Stimulated activated CD8-positive, alpha-beta memory T cell treated with anti-CD3 and anti-CD28 coated beads, Interleukin-7, amount 100 ng/mL, for 1 hour (primary cell): ENCODE measurements at places on chromosomes 1 and 21.

DNA sequence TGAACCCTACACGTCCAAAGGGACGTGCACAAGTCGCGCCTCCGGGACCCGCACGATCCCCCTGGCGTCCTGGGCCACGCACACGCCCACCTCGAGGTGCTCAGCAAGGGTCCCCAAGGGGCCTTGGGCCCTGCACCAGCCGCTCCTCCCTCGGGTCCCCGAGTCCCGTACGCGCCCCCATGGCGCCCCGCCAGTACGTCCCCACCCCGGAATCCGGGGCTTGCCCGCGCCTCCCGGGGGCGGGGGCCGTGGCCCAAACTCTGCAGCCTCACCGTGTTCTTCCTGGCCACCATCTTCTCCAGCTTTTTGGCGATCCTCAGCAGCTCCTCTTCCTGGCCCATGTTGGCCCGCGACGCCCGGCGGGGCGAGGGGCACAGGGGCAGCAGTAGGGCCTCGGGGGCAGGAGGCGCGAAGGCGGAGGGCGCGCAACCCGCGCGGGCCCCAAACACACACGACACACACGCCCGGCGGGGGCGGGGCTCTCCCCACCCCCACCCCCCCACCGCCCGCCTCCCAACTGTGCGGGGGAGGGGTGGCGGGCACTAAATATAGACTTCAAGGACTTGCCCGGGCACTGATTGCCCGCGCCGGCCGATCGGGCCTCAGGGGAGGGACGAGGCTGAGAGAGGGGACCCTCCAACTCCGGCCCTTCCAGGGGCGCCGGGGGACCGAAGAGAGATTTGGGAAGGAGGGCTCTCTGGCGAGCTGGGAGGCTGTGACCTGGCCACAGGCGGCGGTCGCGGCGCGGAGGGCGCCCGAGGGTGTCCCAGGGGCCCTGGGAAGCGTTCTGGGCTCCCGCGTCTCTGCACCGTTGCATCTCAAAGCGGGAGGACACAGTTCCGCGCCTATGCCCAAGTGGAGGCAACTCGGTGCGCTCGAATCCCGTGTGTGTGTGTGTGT lies at the start of gene TCEA3:
TCEA3 (minus strand) TSS at position 456 of the 900 bp plus-strand sequence; CDS start at position 341, 115 bp downstream.
- no peak for DNase-seq

DNA sequence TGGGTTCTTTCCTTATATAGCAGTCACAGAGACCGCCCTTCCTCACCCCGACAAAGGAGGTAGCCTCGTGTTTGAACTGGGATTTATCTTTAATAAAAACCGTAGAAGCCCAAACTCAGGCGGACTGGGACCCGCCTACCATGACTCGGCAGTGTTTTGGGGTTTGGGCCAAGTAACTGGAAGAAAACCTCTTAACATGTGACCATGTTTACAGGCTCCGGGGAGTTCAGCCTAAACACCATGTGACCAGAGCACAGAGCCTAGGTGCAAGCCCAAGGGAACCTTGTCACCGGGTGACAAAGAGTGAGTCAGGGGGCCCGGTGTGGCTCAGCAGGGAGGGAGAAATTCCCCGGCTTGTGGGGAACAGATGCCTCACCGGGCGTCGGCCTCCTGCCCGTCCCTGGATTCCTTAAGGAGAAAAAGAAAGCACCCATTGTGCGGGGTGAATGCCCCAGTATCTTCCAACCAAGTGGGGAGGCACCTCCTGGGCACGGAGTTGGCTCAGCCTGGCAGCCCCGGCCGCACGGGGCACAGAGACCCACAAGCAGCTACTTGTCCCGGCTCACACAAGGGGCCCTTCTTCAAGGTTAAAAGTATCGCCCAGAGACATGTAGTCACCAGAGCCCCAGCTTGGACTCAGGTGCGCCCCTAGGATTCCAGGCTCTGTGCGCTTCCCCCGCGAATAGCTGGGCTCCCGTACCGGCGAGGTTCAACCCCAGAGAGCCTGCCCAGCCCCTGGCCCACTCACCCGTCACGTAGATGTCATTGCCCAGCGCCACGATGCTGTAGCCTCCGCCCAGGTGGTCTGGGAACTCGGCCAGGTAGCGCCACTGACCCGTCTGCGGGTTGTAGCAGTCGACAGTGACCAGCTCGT lies 1.4 kb downstream of the KLHL21 start:
- peak; percentile 47 for DNase-seq

DNA sequence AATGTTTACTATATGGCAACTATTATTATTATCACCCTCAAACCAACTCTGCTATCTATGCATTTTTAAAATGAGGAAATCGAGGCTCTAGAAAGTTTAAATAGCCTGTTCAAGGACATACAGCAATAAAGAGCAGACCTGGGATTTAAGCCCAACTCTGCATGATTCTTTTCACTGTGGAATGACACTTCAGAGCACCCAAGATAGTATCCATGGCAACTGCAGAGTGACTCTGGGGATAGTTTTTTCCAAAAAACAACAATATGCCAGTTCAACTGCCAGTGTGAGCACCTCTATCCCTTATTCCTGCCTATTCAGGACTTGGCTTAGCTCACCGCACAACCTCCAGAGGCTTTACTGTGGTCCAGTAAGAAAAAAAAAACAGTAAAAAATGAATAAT lies 293.9 kb downstream of the BRINP2 start:
- no peak for DNase-seq

GRCh38 chr1:160539684-160539989 lies 16.6 kb upstream of the SLAMF6 start:
- no peak for DNase-seq

- no peak for DNase-seq
Observed at GRCh38 chr21:45328198-45329091, 40.8 kb upstream of the POFUT2 start.

GRCh38 chr1:246043556-246043955 lies 463.5 kb downstream of the SMYD3 start:
- DNase-seq: no peak

- DNase-seq: no peak
Observed at GRCh38 chr21:35988416-35989137, 71.7 kb downstream of the SETD4 start.

- peak; percentile 11 for DNase-seq
Observed at GRCh38 chr21:20997636-20998455, at the start of gene NCAM2. Gene NCAM2, plus strand, starts transcription at chr21:20998409.

- DNase-seq: no peak
Observed at GRCh38 chr1:229249854-229250644, 20.9 kb upstream of the RAB4A start.

GRCh38 chr1:10833630-10834557 lies 37.4 kb upstream of the CASZ1 start:
- no peak for DNase-seq

DNA sequence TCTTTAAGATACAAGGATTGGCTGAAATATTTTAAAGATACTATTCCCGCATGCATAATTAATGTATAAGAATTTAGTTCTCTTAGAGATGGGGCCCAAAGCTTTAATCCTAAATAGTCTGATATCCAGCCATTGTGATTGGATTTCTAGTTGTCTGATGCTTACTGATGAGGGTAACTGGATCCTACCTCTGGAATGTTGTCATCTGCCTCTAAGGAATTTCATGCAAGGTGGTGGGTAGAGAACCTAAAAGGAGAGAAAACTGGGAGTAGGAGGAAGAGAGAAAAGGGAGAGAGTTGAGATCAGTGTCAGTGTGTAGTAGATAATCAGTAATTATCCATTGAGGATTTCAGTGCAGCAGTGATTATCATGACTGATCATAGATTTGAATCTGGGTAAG lies 295.5 kb downstream of the KCNT2 start:
- no peak for DNase-seq

DNA sequence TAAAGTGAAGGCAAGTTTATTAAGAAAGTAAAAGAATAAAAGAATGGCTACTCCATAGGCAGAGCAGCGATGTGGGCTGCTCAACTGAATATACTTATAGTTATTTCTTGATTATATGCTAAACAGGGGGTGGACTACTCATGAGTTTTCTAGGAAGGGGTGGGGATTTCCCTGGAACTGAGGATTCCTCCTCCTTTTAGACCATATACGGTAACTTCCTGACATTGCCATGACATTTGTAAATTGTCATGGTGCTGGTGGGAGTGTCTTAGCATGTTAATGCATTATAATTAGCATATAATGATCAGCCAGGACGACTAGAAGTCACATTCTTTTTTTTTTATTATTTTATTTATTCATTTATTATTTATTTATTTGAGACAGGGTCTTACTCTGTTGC lies 46.4 kb upstream of the BARHL2 start:
- no peak for DNase-seq

DNA sequence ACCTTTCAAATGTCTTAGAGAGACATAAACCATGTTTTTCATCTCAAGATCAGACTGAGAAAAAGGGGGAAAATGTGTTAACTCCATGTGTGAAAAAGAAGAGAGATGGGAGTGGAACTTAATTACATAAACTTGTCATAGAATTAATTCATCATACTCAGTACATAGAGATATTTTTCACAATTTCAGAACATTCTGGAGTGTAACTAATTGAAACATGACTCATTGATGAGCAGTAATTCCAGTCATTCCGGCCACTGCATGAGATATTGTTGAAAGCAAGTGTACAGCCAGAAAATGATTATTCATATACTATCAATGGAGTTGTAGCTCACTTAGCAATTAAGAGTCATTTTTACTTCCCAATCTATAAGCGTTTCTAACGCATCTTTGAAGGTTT lies 739.3 kb downstream of the LTN1 start:
- DNase-seq: no peak

- DNase-seq: no peak
Observed at GRCh38 chr1:183656355-183656754, 3.2 kb upstream of the APOBEC4 start.

GRCh38 chr1:77686796-77687518 lies 4.5 kb upstream of the ZZZ3 start:
- DNase-seq: no peak

- no peak for DNase-seq
Observed at GRCh38 chr21:26842300-26842699, 2.9 kb downstream of the ADAMTS1 start.

DNA sequence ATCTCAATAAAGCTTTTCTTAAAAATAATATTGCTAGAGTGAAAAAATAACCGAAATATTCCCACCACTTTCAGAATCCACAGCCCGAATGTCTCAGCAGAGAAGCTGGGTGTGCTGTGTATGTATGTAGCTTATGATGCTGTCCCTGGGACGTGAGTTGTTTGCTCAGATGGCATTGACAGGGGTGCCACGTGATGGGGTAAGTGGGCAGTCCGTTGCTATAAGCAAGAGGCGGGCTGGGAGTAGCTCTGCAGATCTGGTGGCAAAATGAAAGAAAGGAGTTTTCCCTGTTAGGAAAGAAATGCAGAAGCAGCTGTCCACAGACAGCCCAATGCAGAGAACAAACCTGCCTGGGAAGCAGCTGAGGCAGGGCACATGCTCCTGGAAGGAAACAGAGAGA lies 3.8 kb upstream of the FAM20B start:
- no peak for DNase-seq
